ENCODE measurements at places on chromosomes 2 and 18.

GRCh38 chr2:25165992-25166875, 2.1 kb downstream of the POMC start:
- peak; percentile 5 for DNase-seq

- DNase-seq: no peak
These were observed 63.3 kb upstream of the TTC27 start for GRCh38 chr2:32564417-32565035.

DNA sequence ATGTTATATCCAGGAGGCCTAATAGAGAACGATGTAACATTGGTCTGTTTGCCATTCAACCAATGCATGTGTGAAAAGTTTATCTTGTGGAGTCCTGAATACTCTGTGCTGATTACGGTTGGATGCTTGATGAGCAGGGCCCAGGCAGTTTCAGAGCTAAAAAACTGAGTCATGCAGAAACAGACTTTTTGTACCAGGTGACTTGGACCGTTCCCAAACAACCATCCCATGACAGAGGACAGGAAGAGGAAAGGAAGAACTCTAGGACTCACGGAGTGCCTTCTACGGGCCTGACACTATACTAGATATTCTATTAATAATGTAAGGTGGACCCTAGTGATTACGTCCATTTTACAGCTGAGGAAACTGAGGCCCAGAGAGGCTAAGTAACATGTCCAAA, 142.1 kb downstream of the ARHGAP28 start:
- DNase-seq: no peak

DNA sequence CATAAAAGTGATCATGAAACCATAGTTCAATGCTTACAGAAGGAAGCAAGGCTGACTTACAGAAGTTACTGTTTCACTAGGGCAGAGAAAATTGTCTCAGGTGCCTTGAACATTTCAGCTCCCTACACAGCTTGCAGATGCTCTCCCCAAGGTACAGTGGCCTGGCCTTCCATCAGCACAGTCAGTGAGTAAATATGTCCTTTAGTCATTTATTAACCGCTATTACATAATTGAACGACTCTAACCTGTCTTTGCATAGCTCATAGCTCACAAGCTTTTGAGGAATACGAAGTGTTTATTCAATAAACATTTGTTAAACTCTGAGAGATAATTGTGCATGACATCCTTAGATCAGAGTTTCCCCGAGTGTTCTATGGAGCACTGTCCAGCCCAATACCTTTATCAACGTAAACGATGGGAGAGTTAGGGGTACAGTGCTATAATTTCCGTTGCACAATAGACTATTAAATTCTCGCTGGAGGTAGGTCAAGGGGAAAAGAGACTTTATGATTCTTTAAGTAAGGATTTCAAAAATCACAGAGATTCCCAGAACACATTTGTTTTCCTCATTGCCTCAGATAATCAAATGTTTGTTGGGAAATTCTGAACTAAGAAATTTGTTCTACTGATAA, 677.8 kb downstream of the TSN start:
- DNase-seq: no peak

DNA sequence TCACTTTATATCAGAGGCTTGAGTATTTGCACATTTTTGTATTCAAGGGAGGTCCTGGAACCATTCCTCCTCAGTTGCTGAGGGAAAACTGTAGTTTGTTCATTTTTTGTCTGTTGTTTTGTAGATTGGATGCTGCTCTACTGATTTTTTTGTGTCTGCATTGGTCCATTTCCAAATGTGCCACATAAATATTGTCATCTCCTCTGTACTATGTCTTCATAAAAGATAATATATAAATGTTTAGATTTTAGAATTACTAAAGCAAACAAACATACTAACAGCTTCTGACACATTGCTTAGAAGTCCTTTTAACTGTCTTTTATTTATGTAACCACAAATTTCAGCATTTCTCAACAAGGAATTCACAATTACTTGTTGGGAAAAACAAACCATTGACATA, 356.8 kb downstream of the PLCL1 start:
- no peak for DNase-seq

DNA sequence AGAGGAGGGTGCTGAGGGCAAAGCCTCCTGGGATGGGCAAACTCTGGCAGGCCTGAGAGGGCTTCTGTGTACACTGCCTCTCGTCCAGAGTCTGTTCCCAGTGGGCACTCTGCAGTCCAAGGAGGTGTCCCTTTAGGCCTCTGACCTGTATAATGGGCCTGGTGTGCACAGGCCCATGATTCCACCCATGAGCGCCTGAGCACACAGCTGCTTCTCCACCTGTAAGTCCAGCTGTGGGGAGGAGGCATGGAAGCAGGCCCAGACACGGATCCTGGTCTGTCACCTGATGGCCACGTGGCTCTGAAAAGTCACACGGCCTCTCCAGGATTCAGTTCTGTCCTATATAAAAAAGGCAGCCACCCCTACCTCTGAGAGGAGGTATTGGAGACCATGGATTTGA, 57.0 kb downstream of the PARD6G start:
- no peak for DNase-seq

GRCh38 chr18:47872426-47872825, 58.0 kb downstream of the SMAD2 start:
- DNase-seq: no peak

- no peak for DNase-seq
These were observed 621.1 kb downstream of the BCL11A start for GRCh38 chr2:59932341-59932740.

DNA sequence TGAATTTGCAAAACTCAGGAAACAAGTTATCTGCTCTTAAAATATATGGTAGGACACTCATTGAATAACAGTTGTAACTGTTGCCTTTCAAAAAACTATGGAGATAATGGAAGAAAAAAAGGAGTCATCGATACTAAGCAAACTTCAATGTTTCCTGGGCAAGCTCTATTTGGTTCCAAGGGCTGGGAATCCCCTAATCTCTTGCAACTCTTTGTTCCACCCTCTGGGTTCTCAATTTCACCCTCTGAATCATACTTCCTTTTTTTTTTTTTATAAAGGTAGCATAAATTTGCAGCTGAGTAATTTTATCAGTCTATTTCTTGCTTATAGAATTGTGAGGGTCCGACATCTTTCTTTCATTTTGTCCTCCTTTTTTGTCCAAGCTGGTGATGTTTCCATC, 36.7 kb downstream of the SLC9A4 start:
- no peak for DNase-seq

- no peak for DNase-seq
These were observed 1080.5 kb upstream of the ACVR2A start for GRCh38 chr2:146764301-146764700.

- no peak for DNase-seq
These were observed 118.4 kb downstream of the ZNF407 start for GRCh38 chr18:74715865-74716712.

DNA sequence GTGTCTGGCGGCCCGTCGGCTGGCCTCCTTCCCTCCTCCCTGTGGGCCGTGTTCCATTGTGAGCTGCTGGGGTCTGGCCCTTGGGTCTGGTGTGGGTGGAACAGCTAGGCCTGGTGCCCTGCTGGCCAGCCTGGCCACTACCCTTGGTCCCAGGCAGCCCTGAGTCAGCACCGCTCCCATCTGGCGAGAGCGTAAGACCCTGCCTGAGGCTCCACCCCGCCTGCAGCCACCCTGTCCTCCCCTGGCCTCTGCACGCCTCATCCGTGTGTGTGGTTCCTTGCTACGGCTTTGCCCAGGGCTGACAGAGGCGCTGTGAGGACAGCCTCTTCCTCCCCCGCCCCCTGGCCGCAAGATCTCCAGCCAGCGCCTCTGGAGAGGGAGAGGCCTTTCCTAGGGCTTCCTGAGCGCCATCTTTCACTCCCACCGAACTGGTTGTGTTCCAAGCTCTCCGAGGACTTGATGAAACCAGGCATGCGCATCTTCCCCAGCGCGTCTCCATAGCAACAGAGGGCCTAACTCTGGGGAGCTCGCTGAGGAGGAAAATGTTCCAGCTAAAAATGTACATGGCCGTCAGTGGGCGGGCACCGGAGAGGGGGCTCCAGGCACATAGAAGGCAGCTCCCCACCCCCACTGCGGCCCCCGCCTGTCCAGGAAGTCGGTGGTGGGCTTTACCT, 83.0 kb downstream of the STPG4 start:
- no peak for DNase-seq

- no peak for DNase-seq
These were observed 12.8 kb downstream of the CD302 start for GRCh38 chr2:159785195-159785594.

DNA sequence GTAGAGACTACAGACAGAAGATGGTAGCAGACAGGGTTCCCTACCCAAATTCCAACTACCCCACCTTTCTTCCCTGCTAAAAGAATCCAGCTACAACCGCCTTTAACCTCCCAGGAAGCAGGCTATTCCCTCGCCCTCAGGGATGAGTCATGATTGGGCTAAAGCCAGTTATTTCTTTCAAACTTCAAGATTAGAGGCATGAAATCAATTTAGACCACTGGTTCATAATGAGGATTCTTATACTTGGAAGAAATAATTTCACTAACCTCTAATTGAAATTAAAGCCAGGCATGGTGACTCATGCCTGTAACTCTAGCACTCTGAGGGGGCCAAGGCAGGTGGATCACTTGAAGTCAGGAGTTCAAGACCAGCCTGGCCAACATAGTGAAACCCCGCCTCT, 20.0 kb downstream of the TRIP12 start:
- DNase-seq: no peak

DNA sequence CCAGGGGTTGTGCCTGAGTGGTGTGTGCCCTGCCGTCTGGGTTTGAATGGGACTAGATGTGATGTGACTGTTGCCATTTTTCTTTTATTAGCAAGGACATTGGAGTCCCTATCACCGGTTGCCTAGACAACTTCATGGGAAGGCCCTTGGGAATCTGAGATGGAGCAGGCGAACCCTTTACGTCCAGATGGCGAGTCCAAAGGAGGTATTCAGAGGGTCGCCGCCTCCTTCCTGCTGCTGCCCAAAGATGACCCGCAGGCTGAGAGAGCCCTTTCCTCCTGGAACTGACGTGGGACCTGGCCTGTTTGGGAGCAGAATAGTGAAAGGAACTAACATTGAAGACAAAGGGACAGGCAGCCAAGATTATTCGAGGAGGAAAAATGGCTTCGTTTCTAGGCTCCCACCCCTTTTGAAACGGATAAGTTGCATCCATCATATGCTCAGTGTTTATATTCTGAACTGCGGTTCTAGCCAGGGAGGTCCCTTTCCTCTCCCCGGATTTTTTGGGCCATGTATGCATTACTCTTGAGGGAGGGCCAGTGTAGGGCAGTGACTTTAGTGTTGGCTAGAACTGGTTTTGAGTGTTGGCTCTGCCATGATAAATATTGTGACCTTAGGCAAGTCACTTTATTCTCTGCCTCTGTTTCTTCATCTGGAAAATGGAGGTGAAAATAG, 673 bp downstream of the CENPO start:
- DNase-seq: no peak

GRCh38 chr2:66607152-66607551, 172.2 kb downstream of the MEIS1 start:
- DNase-seq: no peak

- DNase-seq: no peak
These were observed 43.4 kb downstream of the RAB10 start for GRCh38 chr2:26077291-26077690.

- no peak for DNase-seq
These were observed 23.7 kb downstream of the HEATR5B start for GRCh38 chr2:37060446-37060845.

GRCh38 chr2:148450531-148450930, 194.0 kb upstream of the EPC2 start:
- no peak for DNase-seq

DNA sequence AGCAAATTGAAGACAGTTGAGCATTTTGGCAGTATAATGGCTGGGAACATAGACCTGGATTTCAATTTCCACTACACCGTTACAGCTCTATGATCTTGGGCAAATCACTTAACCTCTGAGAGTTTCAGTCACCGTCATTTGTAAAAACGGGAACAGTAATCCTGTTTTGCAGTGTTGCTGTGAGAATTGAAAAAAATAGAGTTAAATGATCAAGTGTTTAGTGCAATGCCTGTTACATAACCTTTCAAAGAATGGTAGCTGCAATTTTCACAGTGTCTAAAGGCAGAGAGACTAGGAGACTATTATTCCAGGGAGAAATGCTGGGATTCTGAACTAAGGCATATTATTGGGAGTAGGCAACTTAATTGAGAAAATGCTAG, 2.0 kb downstream of the AGPS start:
- DNase-seq: no peak

DNA sequence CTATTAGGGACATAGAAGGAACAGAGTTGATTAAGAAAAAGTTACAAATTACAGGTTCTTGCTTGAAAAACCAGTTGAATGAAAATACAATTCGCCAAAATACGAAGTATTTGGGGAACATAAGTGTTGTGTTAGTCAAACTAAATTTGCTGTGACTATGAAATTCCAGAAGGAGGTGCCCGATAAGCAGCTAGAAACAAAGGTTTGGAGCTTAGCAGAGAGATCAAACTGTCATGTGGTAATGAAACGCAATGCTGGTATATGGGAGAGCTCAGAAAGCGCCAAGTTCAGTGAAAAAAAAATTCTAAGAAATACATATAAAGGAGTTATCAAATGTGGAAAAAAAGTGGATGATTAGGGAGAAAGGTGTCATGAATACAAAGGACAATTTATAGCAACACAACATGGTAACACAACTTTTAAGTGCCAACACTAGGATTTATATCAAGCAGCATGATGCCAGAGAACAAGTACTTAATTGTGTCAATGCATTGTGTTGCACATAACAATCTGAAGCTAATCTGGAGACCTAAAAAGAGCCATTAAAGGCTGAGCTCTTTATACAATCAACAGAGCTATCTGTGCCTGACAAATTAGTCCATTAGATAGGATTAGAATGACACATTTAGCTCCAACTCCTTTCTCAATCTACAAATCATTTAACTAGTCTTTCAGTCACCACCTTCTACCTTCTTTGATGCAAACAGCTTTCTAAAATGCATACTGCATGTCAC, 31.2 kb downstream of the SMAD2 start:
- DNase-seq: no peak

GRCh38 chr2:63023444-63023843, 27.2 kb upstream of the OTX1 start:
- no peak for DNase-seq

DNA sequence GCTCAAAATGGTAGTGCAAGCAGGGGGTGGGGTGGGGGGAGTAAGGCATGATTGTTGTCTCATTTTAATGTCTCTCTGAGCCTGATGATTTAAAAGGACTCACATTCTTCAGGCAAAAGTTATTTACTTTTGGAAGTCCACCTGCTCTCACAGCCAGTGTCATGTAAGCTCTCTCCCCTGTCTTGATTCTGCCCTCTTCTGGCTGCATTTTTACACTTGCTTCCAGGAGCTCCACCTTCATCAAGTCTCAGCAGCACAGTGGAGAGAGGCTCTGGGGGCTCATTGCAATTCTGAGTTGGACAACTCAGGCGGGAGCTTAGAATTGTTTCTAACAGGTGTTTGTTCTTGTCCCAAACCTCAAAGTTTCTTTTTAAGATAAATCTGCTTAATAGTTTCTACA, 39.2 kb downstream of the GNAL start:
- no peak for DNase-seq

DNA sequence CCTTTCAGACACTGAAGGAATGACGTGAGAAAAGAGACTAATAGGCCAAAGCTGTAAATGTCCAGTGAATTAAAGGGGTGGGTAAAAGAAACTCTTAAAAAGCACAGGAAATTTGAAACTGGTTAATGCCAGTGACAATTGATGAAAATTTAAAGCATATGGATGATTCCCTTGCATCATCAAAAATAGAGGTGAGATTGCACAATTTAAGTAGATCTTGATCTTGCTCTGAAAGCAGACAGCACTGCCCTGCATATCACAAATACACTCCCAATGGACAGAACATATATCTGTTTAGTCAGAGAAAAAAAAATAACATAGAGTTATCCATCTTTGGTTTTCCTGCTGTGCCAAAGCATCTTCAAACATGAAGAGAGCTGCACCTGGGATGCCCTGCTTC, 86.7 kb upstream of the UBE2E3 start:
- no peak for DNase-seq

- DNase-seq: no peak
These were observed 6.7 kb upstream of the CHCHD5 start for GRCh38 chr2:112577756-112578155.
